ENCODE measurements at places on chromosomes 2 and 18.

DNA sequence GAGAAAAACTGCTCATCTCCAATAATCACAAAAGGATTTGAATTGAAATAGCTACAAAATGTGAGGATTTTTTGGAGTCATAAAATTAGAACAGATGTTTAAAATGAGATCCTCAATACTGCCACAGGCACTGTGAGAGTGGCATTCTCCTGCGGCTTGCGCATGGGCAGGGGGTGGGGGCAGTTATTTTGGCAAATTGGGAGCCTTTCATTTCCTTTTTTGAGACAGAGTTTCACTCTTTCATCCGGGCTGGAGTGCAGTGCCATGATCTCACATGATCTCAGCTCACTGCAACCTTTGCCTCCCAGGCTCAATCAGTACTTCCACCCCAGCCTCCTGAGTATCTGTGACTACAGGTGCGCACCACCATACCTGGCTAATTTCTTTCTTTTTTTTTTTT is 42.4 kb downstream of the POMC start:
- no peak for DNase-seq

GRCh38 chr2:31192396-31192795 is 24.9 kb downstream of the CAPN14 start:
- no peak for DNase-seq

GRCh38 chr2:66271777-66272176 is 163.1 kb upstream of the MEIS1 start:
- no peak for DNase-seq

- DNase-seq = no peak
These were observed 310.7 kb upstream of the MYT1L start for GRCh38 chr2:2641541-2642410.

DNA sequence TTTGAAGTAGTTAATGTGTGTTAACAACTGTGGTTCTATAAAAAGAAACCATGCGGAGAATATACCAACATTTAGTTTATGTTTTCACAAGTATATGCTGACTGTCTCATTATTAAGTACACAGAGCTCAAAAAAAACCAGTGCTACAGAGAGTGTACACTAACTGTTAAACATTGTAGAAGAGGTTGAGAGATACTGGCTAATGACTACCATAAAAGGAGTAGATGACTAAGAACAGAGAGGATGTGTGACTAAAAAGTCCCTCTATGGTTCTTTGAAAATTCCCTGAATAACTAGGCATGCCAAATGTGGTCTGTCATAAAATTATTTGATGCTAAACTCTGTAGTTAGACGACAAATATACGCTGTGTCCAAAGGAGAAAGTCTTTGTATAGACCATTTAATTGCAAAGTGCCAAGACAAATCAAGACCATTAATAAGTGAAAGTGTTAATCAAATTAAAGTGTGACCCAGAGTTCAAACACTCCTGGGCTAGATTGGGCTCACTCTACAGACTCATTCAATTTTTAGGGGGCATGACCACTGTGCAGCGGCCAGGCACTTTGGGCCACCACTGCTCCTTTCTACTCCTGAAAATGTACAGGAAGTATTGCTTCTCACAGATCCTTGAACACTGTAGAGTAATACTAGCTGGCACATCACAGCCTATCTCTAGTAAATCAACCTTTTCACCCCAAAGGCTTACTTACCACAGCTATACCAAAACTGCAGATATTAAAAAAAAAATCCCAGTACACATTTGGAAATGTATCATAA is 45.1 kb upstream of the SERTAD2 start:
- DNase-seq = no peak

GRCh38 chr18:36181441-36181840 is 5.9 kb upstream of the MOCOS start:
- DNase-seq = no peak

GRCh38 chr2:75480971-75481836 is 79.5 kb downstream of the EVA1A start:
- DNase-seq = peak; percentile 78

DNA sequence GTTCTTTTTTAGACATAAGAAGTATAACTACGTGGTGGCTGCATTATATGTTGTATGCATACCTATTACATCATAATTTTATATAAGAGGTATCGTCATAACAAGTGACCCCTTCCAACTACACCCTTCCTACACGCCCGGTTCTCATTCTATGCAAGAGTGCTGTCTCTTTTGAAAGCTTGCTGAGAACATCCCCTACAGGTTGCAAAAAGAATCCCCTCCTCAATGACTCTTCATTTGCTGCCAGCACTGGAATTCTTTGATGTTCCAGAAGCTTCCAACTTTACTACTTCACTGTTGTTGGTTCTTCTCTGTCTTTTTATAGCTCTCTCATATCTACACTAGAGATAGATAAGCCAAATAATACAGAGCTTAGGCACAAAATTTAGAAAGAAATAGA is 66.4 kb downstream of the CDH7 start:
- DNase-seq = no peak

DNA sequence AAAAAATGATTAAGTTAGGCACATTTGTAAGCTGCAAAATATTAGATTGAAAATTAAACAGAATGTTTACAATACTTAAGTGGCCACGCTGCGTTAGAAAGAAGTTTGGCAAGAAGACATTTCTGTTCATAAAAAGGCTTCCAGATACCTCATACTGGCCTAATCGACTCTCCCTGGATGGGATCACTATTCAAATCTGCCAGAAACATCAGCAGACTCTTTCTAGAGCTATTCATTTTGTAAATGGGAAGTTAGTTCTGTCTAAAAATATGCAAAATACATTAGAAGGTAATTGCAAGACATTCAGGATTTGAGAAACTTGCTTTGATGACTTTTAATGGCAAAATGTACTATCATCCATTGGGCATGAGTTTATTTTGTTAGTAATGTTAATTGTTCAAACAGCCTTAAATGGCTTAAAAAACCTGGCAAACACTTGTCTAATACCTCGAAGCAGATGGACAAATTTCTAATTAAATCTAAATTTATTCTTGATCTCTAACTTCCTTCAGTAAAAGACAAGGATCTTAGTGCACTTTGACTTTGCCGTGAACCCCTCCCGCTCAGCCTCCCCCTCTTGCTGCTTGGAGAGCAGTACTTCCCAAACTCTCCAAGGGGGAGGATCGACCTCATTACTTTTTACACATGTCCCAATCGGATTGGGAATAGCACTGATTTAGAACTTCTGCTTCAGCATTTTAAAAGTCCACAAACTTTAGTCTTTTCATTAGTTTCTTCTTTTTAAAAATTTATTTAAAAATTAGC is 103.5 kb downstream of the SMIM21 start:
- DNase-seq = no peak

- peak; percentile 52 for DNase-seq
These were observed at the start of gene KCNF1 for GRCh38 chr2:10911291-10912075. Gene KCNF1 (plus strand): TSS chr2:10911934. CDS start chr2:10912427, 493 bp downstream.

Measured in NCI-H2029 (cell line).